CD4-positive, alpha-beta T cell treated with Interferon alpha-2 for 1 hour (primary cell): ENCODE measurements at places on chromosomes 5 and 9.

GRCh38 chr5:142215915-142216681 lies 107.5 kb downstream of the NDFIP1 start:
- no peak for DNase-seq

- no peak for DNase-seq
Observed at GRCh38 chr9:92611621-92612285, 58.2 kb downstream of the IPPK start.

- DNase-seq = no peak
Observed at GRCh38 chr9:4838189-4838546, 45.4 kb downstream of the RCL1 start.

GRCh38 chr5:157038568-157039187 lies 20.2 kb downstream of the HAVCR1 start:
- no peak for DNase-seq

GRCh38 chr5:81393430-81393782 lies 528 bp downstream of the ACOT12 start:
- DNase-seq = no peak

GRCh38 chr5:10539687-10539998 lies 24.2 kb upstream of the ANKRD33B start:
- DNase-seq = no peak

GRCh38 chr5:175444060-175444904 lies at the start of gene DRD1:
Gene DRD1 (minus strand): TSS chr5:175444182. CDS start chr5:175443099, 1,083 bp downstream.
- DNase-seq = peak; percentile 3
